ENCODE measurements at places on chromosomes 5 and 9. TPM values are rescaled to one million over a fixed set of nuclear protein-coding genes. Genes with fewer than 3 reads are reported as not detected.

DNA sequence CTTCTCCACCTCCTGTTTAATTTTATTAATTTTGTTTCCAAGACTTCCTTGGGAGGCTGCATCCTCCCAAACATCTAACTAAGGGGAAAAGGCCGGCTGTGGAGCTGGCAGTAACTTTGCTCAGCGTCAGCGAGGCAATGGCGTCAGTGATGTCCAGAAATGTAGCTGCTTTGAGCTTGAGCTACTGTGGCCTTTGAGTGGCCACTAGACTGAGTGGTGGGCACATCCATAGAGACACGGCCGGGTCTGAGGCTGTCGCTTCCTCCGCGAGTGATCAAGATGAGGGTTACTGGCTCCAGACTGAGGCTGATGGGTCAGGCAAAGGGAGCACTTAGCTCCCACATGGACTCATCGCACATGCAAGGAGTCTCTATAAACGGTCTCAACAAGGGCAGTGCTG is 277.0 kb downstream of the HSPA4 start:
- H3K4me3 ChIP-seq, result no peak overlapping the region
- DNase-seq, result no peak
- no peaks in the 10 kb centered on the region for H3K36me3 ChIP-seq
- H3K4me1 ChIP-seq, result peaks cover 1% of the 10 kb centered on the region
- no peak overlapping the region for H3K27ac ChIP-seq

- no peaks in the 10 kb centered on the region for H3K27me3 ChIP-seq
- no peaks in the 10 kb centered on the region for H3K36me3 ChIP-seq
- no peak for DNase-seq
- H3K4me1 ChIP-seq, result no peaks in the 10 kb centered on the region
Measured at GRCh38 chr9:83449983-83450382, 88.2 kb downstream of the FRMD3 start.

DNA sequence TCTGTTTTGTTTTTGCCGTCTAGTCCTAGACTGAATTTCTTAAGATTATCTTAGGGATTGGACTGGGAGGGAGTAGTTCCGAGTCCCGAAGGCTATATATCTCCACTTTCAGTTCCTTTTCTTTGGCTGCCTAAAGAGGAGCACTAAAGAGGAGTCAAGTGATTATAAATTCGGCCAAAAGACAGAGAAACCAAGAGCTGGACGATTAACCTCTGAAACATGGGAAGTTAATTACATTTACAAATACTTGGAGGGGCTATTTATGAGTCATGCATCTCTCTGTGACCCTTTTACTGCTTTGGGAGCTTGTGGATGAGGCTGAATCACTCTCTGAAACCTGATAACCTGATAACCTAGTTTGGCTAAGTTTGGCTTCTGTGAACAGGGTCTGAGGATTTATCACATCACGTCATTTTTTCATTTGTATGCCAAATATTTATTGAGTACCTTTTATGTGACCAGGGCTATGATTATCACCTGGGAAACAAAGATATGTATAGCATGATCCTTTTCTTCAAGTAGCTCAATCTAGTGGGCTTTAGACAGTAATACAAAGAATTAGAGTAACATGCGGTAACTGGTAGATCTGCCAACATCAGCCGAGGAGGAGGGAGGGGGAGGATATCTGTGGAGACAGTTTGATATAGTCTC is 180.9 kb downstream of the CD180 start:
- DNase-seq, result no peak
- peaks cover 28% of the 10 kb centered on the region for H3K4me1 ChIP-seq
- H3K4me3 ChIP-seq, result no peak overlapping the region
- H3K36me3 ChIP-seq, result peaks cover 7% of the 10 kb centered on the region
- H3K27me3 ChIP-seq, result no peaks in the 10 kb centered on the region
- no peak overlapping the region for H3K27ac ChIP-seq

GRCh38 chr5:42719034-42719433 is 37.6 kb upstream of the CCDC152 start:
- peaks cover 42% of the 10 kb centered on the region for H3K4me1 ChIP-seq
- no peak for DNase-seq
- H3K36me3 ChIP-seq, result no peaks in the 10 kb centered on the region
- no peak overlapping the region for H3K4me3 ChIP-seq
- H3K27ac ChIP-seq, result no peak overlapping the region

GRCh38 chr5:146832985-146833732 is 45.4 kb downstream of the PPP2R2B start:
- no peak overlapping the region for H3K27ac ChIP-seq
- no peaks in the 10 kb centered on the region for H3K4me1 ChIP-seq
- no peak for DNase-seq
- no peaks in the 10 kb centered on the region for H3K27me3 ChIP-seq
- H3K4me3 ChIP-seq, result no peak overlapping the region

DNA sequence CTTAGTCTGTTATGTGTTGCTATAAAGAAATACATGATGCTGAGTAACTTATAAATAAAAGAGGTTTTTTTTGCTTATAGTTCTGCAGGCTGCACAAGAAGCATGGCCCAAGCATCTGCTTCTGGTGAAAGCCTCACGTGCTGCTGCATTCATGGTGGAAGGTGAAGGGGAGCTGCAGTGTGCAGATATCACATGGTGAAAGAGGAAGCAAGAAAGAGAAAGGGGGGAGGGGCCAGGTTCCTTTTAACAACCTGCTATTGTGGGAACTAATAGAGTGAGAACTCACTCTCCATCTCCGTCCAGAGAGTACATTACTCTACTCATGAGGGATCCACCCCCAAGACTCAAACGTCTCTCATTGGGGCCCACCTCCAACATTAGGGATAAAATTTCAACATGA is 12.5 kb upstream of the PARP8 start:
- no peak overlapping the region for H3K4me3 ChIP-seq
- no peak for DNase-seq
- H3K4me1 ChIP-seq, result peaks cover 9% of the 10 kb centered on the region
- no peaks in the 10 kb centered on the region for H3K27me3 ChIP-seq
- H3K27ac ChIP-seq, result no peak overlapping the region

GRCh38 chr5:169064093-169064492 is 236.8 kb downstream of the SLIT3 start:
- no peaks in the 10 kb centered on the region for H3K4me1 ChIP-seq
- H3K36me3 ChIP-seq, result no peaks in the 10 kb centered on the region
- H3K27me3 ChIP-seq, result peaks cover 9% of the 10 kb centered on the region
- H3K27ac ChIP-seq, result no peak overlapping the region

The TPM2 gene
- 4.6 TPM for total RNA-seq
